ENCODE measurements at places on chromosomes 12 and 14. TPM values are rescaled to one million over a fixed set of nuclear protein-coding genes. Genes with fewer than 3 reads are reported as not detected.

DNA sequence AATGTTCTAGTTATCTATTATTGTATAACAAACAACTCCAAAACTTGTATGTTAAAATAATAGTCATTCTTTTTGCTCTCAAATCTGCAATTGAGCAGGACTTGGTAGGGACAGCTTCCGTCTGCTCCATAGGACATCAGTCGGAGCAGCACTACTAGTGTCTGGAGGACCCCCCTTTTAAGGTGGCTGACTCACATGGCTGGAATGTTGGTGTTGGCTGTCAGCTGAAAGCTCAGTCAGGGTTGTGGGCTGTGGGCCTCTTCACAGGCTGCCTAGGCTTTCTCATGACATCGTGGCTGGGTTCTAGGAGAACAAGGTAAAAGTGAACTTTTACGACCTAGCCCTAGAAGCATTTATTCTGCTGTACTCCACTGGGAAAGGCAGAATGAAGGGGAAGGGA is 160.6 kb downstream of the ANO4 start:
- H3K27me3 ChIP-seq = no peaks in the 10 kb centered on the region
- no peaks in the 10 kb centered on the region for H3K36me3 ChIP-seq
- H3K27ac ChIP-seq = no peak overlapping the region
- no peak overlapping the region for H3K4me3 ChIP-seq
- DNase-seq = no peak

DNA sequence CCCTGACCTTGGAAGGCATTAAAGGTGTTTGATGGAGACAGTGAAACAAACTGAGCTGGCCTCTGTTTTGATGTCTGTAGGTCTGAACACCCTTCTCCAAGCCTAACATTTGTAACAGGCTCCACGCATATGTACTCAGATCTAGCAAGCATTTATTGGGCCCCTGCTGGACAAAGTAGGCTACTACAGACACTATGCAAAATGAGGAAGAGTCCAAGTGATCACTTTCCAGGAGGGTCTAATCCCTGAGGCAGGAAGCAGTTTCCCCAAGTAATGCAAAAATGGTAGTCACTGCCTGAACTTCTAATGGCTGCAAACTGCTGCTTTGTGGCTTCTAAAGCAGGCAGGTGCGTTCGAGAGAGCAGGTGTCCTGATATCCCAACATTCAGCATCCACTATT is 405.8 kb downstream of the MED13L start:
- no peak for DNase-seq
- peak overlapping the region; percentile 79 for H3K27ac ChIP-seq
- H3K4me3 ChIP-seq = no peak overlapping the region
- H3K36me3 ChIP-seq = no peaks in the 10 kb centered on the region
- no peaks in the 10 kb centered on the region for H3K4me1 ChIP-seq
- no peaks in the 10 kb centered on the region for H3K27me3 ChIP-seq

DNA sequence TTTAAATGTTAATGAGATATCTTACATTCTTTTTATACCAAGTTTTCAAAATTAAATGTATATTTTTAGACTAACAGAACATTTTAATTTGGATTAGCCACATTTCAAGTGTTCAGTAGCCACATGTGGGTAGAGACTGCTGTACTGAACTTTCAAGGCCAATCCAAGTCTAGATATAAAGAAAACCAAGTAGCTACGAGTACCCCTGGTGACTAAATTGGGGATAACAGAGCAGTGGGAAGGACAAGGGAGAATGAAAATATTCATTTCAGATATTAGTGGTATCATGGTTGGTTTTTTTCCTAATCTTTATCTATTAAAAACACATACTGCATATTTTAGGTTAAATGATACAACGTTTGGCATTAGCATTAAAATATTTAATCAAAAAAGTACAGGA is 69.4 kb upstream of the RHOJ start:
- H3K27ac ChIP-seq = no peak overlapping the region
- no peak overlapping the region for H3K4me3 ChIP-seq
- DNase-seq = no peak
- no peaks in the 10 kb centered on the region for H3K27me3 ChIP-seq
- H3K36me3 ChIP-seq = no peaks in the 10 kb centered on the region

- peak overlapping the region; percentile 20 for H3K27ac ChIP-seq
Measured at GRCh38 chr12:65649126-65649525, 175.2 kb upstream of the HMGA2 start.

DNA sequence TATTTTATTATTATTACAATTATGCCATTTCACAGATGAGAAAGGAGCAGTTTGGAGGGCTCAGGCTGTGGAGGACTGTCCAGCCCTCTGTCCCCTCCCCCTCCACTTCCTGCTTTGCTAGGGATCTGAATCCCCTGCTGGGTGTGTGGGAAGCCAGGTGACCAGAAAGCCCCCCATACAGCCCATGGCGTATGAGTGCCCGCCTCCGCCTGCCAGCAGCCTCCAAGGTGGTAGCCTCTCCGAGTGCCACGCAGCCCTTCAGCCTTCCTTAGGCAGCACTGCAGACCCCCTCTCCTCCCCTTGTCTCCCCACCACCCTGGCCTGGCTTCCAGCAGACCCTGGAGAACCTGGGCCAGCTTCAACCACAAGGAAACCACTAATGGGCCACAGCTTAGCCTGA is 12.6 kb downstream of the DTX1 start:
- H3K36me3 ChIP-seq = no peaks in the 10 kb centered on the region
- no peaks in the 10 kb centered on the region for H3K27me3 ChIP-seq
- no peak overlapping the region for H3K4me3 ChIP-seq

DNA sequence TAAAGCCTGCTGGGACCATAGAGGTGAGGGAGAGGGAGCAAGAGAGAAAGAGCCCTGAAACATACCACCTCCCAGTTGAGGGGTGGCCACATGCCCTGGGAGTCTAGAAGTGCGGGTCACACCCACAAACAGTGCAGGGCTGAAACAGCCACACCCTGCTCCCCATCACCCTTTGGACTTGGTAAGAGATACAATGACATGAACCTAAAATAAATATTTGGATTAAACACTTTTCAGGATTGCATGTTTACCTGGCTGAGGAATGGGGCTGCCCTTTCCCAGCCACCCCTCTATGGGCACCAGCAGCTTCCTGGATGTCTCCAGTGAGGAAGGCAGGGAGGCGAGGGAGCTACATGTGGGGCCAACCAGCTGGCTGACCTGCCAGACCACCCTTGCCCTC is 39.0 kb upstream of the TC2N start:
- H3K4me1 ChIP-seq = no peaks in the 10 kb centered on the region
- no peak overlapping the region for H3K4me3 ChIP-seq
- no peaks in the 10 kb centered on the region for H3K36me3 ChIP-seq
- no peak for DNase-seq
- H3K27ac ChIP-seq = no peak overlapping the region

DNA sequence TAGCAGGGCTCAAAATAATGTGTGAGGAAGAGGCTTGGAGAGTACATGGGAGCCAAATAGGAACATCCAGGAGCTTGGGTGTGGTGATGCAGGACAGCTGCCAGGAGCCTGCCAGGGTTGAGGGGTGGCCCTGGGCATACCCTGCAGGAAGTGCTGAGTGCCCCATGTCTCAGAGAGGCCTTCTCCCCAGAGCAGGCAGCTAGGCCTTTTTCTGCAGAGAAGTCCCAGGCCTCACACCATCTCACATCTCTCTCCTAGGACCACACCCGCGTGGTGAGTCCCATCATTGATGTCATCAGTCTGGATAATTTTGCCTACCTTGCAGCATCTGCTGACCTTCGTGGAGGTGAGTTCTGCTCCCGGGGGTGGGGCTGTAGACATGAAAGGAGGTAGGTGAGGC is 66.9 kb downstream of the ERH start:
- H3K4me1 ChIP-seq = peaks cover 19% of the 10 kb centered on the region
- H3K4me3 ChIP-seq = no peak overlapping the region
- no peaks in the 10 kb centered on the region for H3K27me3 ChIP-seq
- no peak for DNase-seq

GRCh38 chr12:52684431-52684830 is 4.2 kb upstream of the KRT1 start:
- H3K4me3 ChIP-seq = no peak overlapping the region
- no peaks in the 10 kb centered on the region for H3K36me3 ChIP-seq
- no peak overlapping the region for H3K27ac ChIP-seq
- H3K27me3 ChIP-seq = peaks cover 5% of the 10 kb centered on the region
- no peaks in the 10 kb centered on the region for H3K4me1 ChIP-seq
- DNase-seq = no peak

GRCh38 chr14:51780741-51781140 is 79.7 kb upstream of the GNG2 start:
- no peak overlapping the region for H3K4me3 ChIP-seq
- no peaks in the 10 kb centered on the region for H3K27me3 ChIP-seq
- no peak overlapping the region for H3K27ac ChIP-seq
- H3K36me3 ChIP-seq = no peaks in the 10 kb centered on the region
- no peaks in the 10 kb centered on the region for H3K4me1 ChIP-seq

DNA sequence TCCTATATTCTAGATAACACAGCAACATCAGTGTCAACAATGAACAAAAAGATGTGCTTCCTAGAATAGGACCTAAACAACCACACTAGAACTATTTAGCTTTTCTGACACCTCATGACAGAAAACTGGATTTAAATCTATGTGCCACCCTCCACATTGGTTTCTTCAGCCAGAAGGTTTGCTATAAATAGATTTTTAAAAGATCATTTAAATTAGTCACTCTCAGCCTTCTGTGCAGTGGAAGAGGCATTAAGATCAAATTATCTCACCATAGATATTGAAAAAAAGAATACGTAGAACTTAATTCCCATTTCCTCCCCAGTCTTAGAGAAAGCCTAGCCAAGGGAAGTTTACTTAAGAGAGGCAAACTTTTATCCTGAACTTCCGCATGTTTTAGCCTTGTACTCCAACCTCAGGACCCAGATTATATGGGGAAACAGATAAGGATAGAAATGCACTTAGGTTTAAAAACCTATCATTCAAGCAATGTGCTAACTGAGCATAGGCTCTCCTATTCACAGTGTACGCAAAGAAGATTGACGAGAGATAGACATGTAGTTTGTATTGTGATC is 59.6 kb downstream of the NELL2 start:
- H3K4me1 ChIP-seq = no peaks in the 10 kb centered on the region
- no peak for DNase-seq
- H3K36me3 ChIP-seq = no peaks in the 10 kb centered on the region
- no peaks in the 10 kb centered on the region for H3K27me3 ChIP-seq

The TFCP2 gene
- 22.1 TPM for total RNA-seq

The MYO1H gene
- total RNA-seq = under 0.01 TPM

The ESR2 gene
- total RNA-seq = 1.5 TPM

The PAPLN gene
- total RNA-seq = 19.7 TPM
